ENCODE measurements at places on chromosomes 3 and 15.
A peak's percentile ranks its signal among the peaks of the same experiment; 100 is the strongest.

- no peak for DNase-seq
Measured at GRCh38 chr15:31031471-31032067, 40.1 kb upstream of the MTMR10 start.

GRCh38 chr3:69121950-69122349 lies 445 bp downstream of the LMOD3 start:
- no peak for DNase-seq

DNA sequence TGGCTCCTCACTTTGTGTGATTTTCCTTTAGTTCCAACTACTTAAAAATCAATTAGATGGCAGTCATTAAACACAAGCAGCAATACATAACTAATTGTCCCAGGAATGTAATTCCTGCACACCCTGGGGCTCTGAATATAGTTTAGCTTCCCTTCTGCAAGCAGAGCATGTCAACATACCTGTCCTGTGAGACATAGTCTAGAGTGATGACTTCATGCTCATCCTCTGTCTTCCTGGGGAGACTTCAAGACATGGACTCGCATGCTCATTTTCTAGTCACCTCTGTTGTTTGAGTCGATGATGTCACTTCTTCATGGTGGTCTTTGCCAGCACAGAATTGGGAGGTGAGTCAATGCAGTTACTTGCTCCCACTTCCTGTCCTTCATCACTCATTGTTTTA lies 15.7 kb downstream of the C3orf52 start:
- DNase-seq: no peak

DNA sequence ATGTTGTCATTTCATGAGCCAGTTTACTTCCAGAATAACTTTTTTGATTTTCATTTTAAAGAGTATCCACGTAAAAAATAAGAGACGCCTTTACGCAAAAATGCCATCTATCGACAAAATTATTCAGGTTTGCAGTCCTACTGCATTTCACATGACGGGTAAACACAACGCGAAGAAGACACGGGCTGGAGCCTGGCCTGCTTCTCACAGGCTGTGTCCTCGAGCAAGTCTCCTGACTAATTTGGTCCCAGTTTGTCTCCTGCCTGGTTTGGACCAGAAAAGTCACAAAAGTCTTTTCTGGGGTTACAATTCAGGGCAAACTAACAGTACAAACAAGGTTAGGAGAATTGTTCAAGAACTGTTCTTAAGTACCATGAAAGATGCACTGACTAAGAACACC lies 51.7 kb downstream of the CHSY1 start:
- DNase-seq: no peak

DNA sequence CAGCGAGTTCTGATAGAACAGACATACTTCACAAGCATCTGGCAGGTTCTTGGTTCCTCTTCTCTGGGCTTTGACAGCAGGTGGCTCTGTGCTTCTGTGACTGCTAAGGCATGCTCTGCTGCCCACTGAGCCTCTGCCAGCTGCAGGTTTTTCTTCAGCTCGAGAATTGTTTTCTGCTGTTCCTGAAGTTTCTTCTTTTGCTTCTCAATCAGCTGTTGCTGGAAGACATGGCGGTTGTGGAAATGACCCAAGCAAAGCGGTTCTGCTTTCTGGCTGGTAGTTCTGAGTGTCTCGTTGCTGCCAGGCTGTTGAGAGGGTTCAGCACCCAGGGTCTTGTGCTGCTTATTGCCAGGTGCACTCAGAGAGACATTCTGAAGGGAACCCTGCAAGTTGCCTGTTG lies 50.8 kb downstream of the CCDC191 start:
- no peak for DNase-seq

DNA sequence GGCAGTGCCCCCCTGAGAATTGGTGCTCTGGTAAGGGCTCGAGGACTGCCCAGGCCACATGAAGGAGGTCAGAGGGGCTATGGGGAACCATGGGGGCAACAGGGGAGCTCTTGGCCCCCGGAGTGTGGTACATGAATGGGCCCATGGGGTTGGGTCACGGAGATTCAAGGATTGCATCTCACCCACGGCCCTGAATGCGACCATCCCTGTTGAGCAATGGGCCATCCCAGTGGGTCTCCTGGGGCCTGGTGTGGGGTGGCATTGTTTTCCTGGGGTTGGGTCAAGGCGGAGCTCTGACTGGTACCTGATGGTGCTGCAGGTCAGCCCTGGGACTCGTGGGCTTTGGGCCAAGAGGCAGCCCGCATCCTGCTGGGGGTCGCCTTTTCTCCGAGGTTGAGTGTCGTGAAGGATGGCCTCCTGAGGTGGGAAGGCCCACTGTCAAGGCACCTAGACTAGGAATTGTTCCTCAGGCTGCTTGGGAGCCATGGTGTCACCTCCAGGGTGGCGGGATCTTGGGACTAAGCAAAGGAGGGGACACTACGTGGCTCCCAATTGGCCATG lies 198.3 kb downstream of the UBE3A start:
- DNase-seq: no peak

GRCh38 chr15:37586976-37587375 lies 347.5 kb upstream of the TMCO5A start:
- DNase-seq: no peak

GRCh38 chr15:27271258-27271657 lies 300.3 kb downstream of the GABRG3 start:
- no peak for DNase-seq

DNA sequence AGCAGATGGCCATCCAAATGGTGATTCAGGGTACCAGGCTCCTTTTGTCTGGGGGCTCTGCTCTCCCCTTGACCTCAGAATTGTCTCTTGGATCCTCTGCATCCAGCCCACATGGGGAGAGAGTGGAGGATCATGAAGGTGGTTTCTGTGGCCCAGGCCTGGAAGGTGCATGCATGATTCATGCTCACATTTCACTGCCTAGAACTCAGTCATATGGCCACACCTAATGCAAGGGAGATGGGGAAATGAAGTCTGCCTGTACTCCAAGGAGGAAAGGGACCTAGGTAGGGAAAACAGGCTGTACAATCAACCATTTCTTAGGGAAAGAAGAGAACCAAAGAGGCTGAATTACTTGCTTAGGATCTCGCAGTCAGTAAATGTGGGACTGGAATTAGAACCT lies 15.1 kb downstream of the HRG start:
- no peak for DNase-seq

DNA sequence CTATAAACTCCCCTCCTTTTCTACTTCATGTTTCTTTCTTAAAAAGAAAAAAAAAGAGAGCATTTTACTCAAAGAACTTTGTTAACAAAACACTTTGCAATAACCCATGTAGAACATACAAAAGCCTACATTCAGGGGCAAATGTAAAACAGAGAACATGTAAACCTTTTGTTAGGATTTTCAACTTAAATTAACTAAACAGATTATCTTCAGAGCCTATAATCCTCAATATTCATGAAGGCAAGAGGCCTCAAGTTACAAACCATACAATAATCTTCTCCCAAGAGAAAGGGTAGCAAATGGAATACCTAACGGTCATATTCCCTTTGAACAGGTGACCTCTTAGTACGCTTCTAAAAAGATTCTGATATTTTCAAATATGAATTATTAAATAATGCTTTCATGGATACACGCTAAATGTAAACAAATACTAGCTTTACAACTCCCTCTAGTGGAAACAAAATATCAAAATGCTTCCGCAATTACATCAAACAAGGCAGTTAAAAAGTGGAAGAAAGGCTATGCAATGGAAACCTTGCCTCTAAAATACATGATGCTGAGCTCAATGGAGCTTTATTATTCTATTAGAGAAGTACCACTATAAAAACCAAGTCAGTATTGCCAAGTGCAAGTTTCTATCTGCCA lies 9.9 kb downstream of the CEP152 start:
- DNase-seq: no peak

DNA sequence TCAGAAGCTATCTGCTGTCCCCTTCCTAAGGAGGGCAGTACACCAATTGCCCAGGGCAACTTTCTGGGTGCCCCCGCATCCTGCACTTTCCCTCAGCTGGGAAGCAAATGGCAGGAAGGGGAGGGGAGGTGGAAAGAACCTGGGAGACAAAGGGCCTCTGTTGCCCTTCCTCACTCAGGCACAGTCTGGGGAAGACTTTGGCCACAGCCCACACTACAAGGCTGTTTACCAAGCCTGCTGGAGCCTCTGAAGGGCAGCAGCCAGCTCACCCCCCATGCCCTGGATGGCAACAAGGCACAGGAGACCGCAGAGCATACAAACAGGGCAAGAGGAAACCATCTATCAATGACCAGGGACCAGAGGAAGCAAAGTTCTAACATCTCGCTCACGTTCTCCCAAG lies 42.4 kb downstream of the ARRDC4 start:
- no peak for DNase-seq

DNA sequence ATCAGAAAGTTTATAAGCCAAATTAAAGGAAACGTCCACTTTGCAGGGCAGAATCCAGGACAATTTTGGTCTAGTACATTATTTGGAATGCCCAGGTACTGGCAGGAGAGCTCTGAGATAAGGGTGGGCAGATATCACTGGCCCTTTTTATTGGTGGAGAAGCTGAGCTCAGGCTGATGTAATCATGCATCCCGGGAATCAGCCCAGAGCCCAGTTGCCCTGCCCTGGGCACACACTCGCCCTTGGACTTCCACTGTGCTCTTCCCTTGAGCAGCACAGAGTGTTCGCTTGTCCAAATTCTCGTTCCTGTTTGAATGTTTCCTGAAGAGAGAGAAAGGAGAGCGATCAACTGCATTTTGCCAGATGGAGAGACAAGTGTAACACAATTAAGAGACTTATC lies 3.7 kb downstream of the AQP9 start:
- no peak for DNase-seq

GRCh38 chr3:126551839-126552687 lies 6.7 kb downstream of the C3orf22 start:
- no peak for DNase-seq

DNA sequence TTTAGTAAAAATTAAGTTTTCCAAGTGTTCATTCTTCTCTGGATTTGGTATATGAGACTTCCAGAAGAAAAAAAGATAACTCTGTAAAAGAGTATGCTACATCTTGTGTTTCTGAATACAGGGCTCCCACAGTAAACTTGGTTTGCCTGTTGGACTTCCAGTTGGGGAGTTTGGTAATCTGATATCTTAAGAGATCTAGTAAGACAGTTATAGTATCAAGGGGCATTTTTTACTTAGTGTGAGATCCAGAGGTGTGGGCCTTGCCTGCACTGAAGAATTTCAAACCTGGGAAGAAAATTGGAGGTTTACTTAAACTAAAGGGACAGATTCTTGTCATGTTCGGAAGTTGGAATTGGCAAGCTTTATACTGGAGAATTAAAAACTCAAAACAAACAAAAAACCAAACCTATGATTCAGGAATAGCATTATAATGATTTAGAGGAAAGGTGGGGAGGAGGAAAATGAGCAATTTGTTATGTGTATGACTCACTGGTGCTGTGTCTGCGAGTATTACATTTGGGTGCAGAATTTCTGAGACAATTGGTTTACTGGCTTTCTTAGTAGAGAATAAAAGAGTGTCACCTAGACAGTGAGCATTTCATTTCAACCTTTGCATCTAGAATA lies 58.9 kb upstream of the ULK4 start:
- DNase-seq: no peak

- no peak for DNase-seq
Measured at GRCh38 chr3:73469331-73469730, 155.4 kb downstream of the PDZRN3 start.

DNA sequence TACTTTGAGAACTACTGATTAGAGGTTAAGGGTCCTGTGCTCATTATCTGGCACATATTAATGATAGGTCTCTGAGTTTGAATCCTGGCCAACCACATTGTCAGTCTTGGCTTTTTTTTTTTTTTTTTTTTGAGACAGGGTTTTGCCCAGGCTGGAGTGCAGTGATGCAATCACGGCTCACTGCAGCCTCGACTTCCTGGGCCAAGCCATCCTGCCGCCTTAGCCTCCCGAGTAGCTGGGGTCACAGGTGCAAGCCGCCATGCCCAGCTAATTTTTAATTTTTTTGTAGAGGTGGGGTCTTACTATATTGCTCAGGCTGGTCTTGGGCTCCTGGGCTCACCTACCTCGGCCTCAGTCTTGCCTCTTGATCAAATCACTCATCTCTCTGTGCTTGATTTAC lies 547 bp upstream of the PCCB start:
- no peak for DNase-seq

- DNase-seq: no peak
Measured at GRCh38 chr15:59166601-59167265, 39.9 kb upstream of the LDHAL6B start.

DNA sequence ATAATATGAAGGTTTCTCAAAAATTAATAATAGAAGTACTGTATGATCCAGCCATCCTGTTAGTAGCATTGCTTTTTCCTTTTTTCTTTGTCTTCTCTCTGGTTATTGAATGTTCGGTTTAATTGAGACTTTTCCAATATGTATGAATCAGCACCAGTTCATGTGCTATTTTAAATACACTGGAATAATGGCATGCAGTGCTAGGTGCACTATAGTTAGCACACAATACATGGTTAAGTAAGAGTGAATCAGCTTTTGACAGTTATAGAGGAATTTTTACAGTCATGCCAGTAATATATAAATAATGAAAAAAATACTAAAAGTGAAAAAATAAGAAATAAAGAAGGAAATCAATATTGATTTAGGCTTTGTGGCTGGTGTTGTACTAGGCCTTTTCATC lies 113.8 kb upstream of the STRIT1 start:
- no peak for DNase-seq

GRCh38 chr3:55544219-55544618 lies 57.1 kb upstream of the WNT5A start:
- DNase-seq: no peak

GRCh38 chr15:41621200-41622193 lies 38.7 kb upstream of the MGA start:
- DNase-seq: peak; percentile 84

DNA sequence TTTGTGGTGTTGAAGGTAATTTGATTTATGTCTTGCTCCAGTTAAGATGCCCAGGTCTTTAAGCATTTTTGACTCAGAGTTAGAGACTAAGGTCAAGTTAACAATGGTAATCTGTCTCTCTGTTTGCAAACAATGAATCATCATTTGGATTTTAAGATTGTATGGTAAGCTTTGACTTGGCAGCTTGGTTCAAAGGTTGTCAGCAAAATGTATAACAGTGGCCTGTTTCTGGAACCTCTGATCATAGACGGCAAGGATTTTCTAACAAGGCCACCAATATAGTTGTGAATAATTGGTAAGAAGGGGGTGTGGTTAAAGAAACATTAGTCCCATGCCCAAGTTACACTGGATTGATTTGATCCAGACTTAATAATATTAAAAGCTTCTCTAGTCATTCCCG lies 775.2 kb upstream of the GOLIM4 start:
- no peak for DNase-seq

- no peak for DNase-seq
Measured at GRCh38 chr15:40235201-40235885, 3.5 kb upstream of the PAK6 start.

DNA sequence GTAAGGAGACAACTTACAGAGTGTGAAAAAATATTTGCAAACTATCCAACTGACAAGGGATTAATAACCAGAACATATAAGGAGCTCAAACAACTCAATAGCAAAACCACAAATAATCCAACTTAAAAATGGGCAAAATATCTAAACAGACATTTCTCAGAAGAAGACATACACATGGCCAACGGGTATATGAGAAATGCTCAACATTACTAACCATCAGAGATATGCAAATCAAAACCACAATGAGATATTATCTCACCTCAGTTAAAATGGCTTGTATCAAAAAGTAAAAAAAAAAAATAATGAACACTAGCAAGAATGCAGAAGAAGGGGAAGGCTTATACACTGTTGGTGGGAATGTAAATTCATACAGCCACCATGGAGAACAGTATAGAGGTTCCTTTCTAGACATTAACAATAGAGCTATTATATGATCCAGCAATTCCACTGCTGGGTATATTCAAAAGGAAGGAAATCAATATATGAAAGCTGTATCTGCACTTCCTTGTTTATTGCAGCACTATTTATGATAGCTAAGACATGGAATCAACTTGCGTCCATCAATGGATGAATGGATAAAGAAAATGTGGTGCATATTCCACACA lies 998.6 kb downstream of the NAALADL2 start:
- no peak for DNase-seq

- DNase-seq: no peak
Measured at GRCh38 chr3:141603473-141604035, 116.7 kb downstream of the RASA2 start.

Data from stimulated activated CD8-positive, alpha-beta memory T cell treated with anti-CD3 and anti-CD28 coated beads, Interleukin-4, amount 100 ng/mL, for 4 hours (primary cell).